ENCODE measurements at places on chromosomes 6 and 20.

DNA sequence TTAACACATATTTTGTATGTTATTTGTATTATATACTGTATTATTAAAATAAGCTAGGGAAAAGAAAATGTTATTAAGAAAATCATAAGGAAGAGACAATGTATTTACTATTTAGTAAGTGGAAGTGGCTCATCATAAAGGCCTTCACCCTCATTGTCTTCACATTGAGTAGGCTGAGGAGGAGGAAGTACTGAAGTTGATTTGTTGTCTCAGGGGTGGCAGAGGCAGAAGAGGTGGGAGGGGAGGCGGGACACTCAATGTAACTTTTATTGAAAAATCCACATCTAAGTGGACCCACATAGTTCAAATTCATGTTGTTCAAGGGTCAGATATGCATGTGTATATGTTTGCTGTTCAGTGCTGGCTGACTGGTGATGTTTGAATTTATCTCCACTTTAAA is 210.2 kb upstream of the CITED2 start:
- no peak for DNase-seq

GRCh38 chr6:165511807-165512206 is 151.2 kb downstream of the PDE10A start:
- no peak for DNase-seq

GRCh38 chr6:17700421-17701416 is 6.0 kb downstream of the NUP153 start:
- DNase-seq: no peak

GRCh38 chr20:19457611-19458010 is 245.2 kb downstream of the SLC24A3 start:
- no peak for DNase-seq

DNA sequence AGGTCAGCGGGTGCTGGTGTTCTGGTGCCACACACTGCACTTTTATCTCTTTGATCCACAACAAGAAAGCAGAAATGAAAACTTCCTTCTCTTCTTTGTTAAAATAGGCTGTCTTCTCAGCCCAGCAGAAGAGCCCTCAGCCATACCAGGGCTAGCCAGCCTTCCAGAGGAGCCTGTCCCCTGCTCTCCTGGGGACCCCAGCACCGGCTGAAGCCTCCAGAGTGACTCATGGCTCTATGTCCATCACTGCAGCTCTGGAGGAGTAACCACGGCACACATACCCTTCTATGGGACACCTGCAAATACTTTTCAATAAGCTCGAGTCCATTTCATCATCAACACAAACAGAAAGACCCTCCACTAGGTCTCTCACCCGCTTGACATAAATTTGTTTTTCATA is 135.6 kb upstream of the CST7 start:
- DNase-seq: no peak

- no peak for DNase-seq
Observed at GRCh38 chr20:54419531-54419930, 55.9 kb upstream of the DOK5 start.

DNA sequence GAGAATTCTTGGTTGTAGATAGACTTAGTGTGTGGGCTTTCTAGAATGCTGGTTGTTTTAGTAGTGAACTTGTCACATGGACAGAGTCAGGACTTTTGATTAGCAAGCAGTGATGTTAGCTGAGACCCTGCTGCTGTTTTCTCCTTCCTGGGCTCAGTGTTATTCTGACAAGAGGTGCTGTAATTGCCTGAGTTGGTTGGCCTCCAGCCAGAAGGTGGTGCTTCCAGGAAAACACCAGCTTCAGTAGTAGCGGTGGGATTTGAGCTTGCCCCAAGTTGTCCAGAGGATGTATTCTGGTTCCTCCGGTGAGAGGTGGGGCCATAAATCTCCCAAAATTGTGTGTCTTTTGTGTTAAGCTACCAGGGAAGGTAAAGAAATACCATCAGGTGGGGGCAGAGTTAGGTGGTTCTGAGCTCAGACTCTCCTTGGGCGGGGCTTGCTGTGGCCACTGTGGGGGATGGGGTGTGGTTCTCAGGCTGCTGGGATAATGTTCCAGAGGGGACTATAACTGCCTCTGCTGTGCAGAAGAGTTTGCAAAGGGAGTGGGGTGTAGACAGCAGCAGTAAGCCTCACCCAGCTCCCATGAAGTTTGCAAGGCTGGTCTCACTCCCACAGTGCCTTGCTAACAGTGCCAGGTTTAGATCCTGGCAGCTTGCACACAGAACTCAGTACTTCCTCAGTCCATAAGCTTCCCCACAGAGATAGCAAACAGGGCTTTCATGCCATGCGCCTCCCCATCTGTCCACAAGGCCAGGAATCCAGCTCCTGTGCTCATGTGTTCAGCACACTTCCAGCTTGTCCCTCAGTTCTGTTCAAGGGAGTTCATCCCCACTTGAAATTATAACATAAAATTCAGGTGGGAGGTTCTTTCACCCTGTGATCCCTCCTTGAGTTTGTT is 278.4 kb upstream of the PTCHD4 start:
- no peak for DNase-seq

GRCh38 chr6:17957498-17957897 is 29.9 kb downstream of the KIF13A start:
- DNase-seq: no peak

DNA sequence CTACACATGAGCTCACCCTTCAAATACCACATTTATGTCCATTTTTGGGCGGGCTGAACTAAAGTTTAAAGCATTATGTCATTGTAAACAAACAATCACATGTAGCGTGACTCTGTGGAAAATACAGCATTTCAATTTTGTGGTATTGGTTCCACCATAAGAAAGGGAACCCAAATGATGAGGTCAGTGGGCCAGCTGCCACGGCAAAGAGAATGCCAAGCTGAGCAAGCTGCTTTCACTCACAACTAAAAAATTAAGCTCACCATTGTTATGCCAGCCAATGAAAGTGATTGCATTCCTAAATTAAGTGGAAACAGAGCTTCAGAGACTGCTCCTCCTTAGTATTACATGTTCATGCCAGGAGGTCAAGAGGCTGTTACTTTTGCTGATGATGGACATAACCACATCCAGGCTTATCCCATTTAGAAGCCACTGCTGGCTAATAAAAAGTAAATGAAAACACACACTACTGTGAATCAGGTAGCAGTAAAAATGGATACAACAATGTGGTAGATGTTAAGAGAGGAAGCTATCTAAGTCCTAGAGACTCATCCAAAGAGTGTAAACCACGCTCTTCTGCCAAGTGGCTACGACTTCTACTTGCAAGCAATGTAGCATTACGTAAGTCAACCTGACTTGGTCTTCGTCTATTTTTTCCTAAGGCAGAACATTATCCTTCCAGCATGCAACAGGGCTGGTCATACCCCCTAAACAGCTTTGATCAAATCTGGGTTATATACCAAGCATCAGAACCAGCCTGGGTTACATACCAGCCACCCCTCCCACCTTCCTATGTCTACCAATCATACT is 164.8 kb downstream of the BACH2 start:
- no peak for DNase-seq

GRCh38 chr6:30267423-30267822 is 54.2 kb upstream of the TRIM26 start:
- DNase-seq: no peak

DNA sequence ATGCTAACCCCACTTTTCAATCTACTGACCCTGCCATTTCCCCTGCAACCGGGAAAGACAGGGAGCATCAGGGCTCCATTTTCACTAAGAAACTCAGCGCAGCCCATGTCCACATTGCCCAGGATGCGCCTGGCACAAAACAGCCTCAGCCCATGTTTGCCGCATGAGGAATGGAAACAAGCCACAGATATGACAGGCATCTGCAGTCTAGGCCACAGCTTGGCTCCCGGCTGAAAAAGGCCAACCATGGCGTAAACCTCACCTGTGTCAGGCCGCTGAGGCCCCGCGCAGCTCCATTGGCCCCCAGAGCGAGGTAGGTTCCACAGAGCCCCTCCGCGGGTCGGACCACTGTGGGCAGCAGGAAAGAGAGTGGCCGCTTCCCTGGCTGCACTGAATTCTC is 21.7 kb downstream of the GGT7 start:
- DNase-seq: no peak

DNA sequence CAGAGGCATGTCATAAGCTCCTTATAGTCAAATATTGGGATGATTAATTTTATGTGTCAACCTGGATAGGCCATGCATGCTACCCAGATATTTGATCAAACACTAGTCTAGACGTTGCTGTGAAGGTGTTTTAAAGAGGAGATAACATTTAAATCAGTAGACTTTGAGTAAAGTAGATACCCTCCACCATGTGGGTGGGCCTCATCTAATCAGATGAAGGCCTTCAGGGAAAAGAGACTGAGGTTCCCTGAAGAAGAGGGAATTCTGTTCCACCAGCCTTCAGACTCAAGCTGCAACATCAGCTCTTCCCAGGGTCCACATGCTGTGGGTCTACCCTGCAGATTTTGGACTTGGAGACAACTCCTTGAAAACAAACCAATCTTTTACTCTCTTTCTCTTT is 11.4 kb upstream of the NEDD9 start:
- no peak for DNase-seq

GRCh38 chr6:13165502-13166172 is 162.7 kb downstream of the TBC1D7 start:
- DNase-seq: no peak

- no peak for DNase-seq
Observed at GRCh38 chr6:145784683-145785082, 29.9 kb downstream of the FBXO30 start.

DNA sequence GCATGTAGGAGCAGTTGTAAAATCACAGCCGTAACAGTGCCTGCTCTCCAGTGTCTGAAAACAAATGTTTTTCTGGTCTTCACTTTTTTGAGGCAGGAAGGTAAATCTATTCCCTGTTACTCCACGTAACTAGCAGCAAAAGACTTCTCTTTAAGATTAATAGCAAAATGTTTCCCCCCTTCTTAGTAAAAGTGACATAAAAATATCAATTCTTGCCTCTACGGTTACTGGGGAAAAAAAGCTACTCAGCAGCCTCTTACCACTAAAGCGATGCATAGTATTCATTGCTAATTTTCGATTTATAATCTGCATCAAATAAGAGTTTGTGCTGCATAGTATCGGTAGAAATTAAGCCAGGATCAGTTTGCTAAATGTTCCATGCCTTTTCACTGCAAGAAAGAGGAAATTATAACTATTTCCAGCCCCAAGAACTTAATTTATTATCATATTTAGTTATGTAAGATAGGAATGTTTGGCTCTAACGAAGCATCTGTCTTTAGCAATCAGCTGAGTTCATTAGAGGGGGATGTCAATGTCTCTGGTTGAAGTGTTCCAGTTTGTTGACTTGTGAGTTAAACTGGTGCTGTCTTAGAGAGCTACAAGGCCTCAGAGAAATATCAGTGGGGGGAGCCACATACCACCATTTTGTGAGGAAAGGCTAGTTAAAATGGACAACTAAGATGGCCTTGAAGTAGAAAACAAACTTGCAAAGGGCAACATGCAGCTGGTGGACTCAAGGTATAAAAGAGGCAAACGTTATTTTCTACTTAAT is 617 bp upstream of the TSPYL1 start:
- no peak for DNase-seq

DNA sequence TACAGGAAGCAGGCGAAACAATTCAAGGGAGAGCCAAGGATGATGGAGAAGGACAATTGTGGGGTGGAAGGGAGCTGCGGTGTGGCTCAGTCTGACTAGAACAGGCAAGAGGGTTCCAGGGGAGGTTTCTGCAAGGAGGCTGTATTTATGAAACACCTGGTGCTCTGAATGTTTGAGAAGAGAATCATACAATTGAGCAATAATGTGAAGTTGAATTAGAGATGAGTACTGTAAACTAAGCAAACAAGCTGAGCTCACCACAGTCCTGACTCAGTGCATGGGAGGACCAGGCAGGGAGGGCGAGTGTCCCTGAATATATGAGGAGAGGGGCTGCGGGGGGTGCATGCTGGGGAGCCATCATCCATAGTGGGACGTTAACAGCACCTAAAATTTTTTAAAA is 279.7 kb downstream of the KIF16B start:
- no peak for DNase-seq

- no peak for DNase-seq
Observed at GRCh38 chr20:58688840-58689239, 3.8 kb upstream of the NPEPL1 start.

DNA sequence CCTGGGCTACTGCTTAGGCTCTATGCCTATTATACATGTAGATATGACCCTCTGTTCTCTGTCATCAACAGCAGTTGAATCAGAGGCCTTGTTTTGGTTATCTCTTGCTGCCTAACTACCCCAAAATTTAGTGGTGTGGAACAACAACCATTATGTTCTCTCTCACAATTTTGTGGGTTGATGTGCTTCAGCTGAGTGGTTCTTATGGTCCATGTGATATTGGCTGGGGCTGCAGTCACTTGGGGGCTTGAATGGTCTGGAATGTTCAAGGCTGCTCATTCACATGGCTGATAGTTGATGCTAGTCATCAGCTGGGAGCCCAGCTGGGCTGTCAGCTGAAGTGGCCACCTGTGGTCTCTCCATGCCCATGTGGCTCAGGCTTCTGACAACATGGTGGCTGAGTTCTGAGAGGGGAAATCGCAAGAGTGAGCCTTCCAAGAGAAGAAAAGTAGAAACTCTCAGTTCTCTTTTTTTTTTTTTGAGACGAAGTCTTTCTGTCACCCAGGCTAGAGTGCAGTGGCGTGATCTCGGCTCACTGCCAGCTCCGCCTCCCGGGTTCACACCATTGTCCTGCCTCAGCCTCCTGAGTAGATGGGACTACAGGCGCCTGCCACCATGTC is 47.8 kb downstream of the SHLD1 start:
- DNase-seq: no peak

DNA sequence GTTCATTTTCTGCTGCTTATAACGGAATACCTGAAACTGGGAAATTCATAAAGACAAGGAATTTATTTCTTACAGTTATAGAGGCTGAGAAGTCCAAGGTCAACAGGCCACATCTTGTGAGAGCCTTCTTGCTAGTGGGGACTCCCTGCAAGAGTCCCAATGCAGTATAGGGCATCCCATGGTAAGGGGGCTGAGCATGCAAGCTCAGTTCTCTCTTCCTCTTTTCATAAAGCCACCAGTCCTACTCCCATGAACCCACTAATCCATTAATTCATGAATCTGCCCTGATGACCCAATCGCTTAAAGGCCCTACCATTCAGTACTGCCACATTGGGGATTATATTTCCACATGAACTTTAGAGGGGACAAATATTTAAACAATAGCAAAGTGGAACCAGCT is 26.5 kb downstream of the CYB5R4 start:
- DNase-seq: no peak

GRCh38 chr6:5869676-5870075 is 137.0 kb downstream of the NRN1 start:
- DNase-seq: no peak

GRCh38 chr6:118708055-118708454 is 56.7 kb upstream of the CEP85L start:
- DNase-seq: no peak

Data from stimulated activated CD4-positive, alpha-beta T cell treated with anti-CD3 and anti-CD28 coated beads, Interleukin-2, amount 100 ng/mL, for 48 hours (primary cell).